Ammon's horn (tissue), 1 donor: ENCODE measurements at places on chromosomes 3 and 15.

DNA sequence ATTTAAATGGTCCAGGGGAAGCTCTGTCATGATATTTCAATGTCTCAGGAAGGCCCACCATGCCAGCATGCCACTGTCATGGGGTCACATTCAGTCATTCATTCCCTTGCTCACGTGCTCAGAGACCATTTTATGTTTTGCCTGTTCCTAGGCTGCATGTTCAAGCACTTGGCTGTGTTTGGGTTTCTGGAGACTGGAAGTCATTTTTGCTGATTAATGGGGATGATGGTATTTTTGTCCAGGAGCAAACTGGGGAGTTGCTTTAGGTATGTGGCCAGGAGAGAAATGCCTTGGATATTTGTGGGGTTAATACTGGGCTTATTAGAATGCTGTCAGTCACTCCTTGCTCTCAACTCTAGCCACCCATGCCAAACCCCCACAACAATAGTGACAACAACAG lies 303.5 kb downstream of the PTPRG start:
- DNase-seq, result no peak

- no peak for DNase-seq
Measured at GRCh38 chr15:99614749-99615288, 49.0 kb downstream of the MEF2A start.

GRCh38 chr15:43508991-43509659 lies 8.3 kb upstream of the MAP1A start:
- no peak for DNase-seq

DNA sequence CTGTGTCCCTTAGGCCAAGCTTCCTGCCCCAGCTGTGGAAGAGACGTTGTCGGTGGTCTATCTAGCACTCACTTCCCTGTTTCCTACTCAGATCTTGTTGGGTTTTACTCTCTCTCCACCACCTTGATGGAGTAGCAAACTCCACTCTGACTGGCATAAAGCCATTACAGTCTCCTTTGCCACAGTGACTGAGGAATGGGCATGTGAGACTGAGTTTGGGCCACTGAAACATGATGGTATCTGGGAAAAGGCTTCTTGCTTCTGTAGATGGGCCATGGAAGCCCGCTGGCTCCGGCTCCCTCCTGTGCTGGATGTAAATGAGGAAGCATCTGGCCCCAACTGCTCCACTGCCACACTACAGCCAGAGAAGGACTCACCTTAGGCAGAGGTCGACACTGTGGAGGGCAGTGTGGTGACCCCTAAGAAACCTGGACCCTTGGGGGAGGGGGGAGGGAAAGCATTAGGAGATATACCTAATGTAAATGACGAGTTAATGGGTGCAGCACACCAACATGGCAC lies 9.4 kb upstream of the CAMK1 start:
- DNase-seq, result no peak

DNA sequence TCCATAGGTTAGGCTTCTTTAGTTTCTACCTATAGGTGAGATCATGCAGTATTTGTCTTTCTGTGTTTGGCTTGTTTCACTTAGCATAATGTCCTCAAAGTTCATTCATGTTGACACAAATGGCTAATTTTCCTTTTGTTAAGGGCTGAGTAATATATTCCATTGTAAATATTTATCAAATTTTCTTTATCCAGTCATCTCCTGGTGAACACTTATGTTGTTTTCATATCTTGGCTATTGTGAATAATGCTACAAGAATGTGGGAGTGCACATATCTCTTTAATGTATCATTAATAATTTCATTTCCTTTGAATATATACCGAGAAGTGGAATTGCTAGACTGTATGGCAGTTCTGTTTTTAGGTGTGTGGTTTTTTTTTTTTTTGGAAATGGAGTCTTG lies 250.9 kb upstream of the SEMA6D start:
- DNase-seq, result no peak

DNA sequence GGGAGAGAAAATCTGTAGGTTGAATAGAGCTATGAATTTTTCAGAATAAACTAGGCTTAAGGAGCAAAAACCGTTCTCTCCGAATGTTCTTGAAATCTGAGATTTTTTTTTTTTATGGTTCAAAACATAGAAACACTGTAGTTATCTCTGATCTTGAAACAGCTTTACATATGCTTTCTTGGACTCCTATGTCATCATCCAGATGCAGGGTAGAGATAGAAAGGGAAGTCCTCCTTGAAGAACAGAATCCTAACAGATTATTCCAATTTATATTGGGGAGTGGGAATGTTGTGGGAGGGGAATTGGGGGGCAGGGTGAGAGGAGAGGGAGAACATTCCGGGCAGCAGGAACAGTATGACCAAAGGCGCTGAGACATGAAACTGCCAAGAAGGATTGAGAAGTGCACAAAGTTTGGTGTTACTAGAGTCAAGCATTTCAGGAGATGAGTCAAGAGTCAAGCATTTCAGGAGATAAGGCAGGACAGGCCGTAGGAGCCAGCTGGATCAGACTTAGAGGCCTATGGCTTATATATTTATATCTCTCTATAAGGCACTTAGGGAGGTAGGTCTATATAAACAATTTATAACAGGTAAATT lies 21.9 kb upstream of the ST3GAL6 start:
- DNase-seq, result no peak

- DNase-seq, result no peak
Measured at GRCh38 chr15:65903296-65904073, 34.2 kb downstream of the RAB11A start.

DNA sequence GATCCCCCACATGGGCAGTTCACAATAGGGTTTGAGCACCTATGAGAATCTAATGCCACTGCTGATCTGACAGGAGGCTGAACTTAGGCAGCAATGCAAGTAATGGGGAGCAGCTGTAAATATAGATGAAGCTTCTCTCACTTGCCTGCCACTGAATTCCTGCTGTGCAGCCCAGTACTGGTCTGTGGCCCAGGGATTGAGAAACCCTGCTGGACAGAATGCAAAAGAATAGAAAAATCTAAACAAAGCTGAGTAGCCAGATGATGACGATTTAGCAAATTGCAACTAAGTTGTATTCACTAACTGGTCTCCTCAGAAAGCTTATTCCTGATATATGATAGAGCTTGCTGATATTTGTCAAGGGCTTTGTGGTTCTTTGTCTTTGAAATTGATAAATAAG lies 34.3 kb upstream of the APH1B start:
- DNase-seq, result no peak

GRCh38 chr15:70480196-70480856 lies 283.0 kb downstream of the UACA start:
- DNase-seq, result no peak

DNA sequence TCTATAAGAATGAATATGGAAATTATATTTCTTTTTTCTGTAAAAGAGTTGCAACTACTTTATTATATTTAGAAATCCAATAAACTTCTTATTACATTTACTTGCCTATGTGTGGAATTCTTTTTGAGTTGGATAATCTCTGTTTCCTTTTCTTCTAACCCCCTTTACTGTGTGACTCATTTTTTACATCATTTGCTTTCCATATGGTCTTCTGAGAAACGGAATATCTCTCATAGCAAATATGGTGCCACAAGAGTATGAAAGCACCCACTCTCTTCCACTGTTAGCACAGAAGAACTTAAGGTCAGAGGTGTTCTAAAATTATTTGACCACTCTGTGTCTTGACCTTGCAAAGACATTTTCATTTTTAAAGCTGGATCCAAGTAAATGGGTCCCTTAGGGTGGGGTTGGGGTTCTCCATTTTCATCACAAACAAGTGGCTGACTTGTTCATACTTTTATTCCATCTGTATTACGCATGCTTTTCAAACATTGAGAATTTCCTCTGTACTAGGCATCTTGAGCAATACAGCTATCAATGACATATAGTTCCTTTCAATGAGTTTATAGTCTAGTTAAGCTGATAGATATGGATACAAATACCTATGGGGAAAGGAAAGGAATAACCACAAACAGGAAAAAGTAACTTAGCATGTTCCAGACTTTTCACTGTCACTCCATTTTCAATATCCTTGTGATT lies 281.1 kb upstream of the TPRG1 start:
- DNase-seq, result no peak
